ENCODE measurements at places on chromosomes 2 and 18. TPM values are rescaled to one million over a fixed set of nuclear protein-coding genes. Genes with fewer than 3 reads are reported as not detected.

LIPG gene
- total RNA-seq = 0.17 TPM

CFC1 gene
- total RNA-seq = not detected

PHOSPHO2 gene
- 5.0 TPM for total RNA-seq

CXCR1 gene
- not detected for total RNA-seq

CPSF3 gene
- 65.5 TPM for total RNA-seq

CNGA3 gene
- total RNA-seq = not detected

FAM161A gene
- total RNA-seq = 1.3 TPM

KIF5C gene
- total RNA-seq = 1.7 TPM

IL1RL2 gene
- total RNA-seq = not detected

SELENOI gene
- 10.9 TPM for total RNA-seq

TRIM54 gene
- total RNA-seq = not detected

Measured in H4 (cell line).